Tongue (tissue), 3 donors: ENCODE measurements at places on chromosomes 5 and 9. TPM values are rescaled to one million over a fixed set of nuclear protein-coding genes. Genes with fewer than 3 reads are reported as not detected.
A peak's percentile ranks its signal among the peaks of the same experiment; 100 is the strongest.

DNA sequence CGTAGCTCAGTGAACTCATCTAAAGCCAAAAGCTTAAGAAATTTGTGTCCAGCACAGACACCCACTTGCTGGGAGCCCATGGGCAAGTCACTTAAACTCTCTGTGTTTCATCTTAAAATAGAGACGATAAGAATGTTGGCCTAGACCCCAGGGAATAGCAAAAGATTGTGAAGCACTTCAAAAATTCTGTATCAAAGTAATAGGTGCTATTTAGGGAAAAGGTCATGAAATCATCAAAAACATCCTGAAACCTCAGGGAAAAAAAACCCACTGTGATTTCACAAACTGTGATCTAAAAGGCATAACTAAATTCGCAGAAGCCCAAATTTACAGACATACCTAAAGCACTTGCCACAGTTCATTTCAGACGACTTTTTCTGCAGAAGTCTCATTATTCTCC lies 278.3 kb downstream of the NR2F1-AS1 start:
- no peak for DNase-seq

DNA sequence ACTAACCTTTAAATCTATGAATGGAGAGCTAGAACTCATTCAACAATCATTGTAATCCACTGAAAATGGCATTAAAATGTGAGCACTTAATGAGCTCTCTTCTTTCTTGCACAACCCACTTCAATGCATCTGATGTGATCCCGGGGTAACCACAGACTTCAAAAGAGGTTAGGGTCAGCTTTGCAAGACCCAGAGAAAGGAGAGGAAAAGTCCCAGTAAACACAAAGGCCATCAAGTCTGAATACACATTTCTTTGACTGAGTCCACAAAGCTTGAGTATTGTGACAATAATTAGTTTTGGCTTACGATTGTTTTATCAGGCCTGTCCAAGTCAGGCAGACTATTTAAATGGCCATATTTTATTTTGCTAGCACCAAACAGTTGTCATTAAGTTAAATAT lies 148.8 kb upstream of the ZNF608 start:
- no peak for DNase-seq

DNA sequence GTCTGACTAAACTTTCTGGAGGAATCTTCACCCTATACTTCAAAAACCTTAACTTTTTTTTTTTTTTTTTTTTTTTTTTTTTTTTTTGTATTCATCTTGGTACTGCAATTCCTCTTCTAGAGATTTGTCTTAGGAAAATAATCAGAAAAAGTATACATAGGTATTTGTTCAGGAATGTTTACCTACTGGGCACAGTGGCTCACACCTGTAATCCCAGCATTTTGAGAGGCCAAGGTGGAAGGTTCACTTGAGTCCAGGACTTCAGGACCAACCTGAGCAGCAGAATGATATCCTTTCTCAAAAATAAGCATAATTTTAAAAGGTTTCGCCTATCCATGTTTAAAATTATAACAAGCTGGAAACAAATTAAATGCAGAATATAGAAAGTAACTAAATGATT lies 33.3 kb upstream of the NREP start:
- DNase-seq = no peak

- DNase-seq = no peak
These were observed 4.0 kb downstream of the JADE2 start for GRCh38 chr5:134529460-134529859.

DNA sequence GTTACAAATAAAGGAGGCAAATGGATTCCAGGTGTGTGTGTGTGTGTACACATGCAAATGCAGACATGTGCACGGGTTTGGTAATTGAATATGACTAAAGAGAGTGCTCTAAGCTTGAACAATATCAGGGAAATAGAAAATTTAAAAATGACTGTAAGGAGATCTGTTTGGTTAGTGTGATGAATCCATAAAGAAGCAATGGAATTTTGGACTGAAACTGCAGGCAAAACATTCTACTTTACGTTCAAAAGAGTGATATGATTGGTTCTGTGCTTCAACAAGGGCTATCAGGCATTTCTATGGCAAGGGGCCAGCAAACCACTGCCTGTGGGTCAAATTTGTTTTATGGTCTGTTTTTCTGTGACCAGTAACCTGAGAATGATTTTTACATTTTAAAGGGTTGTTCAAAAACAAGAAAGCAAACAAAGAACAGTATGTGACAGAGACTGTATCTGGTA lies 332.8 kb upstream of the KLF9 start:
- DNase-seq = no peak

GRCh38 chr5:171705830-171706468 lies 79.7 kb upstream of the SMIM23 start:
- DNase-seq = no peak

DNA sequence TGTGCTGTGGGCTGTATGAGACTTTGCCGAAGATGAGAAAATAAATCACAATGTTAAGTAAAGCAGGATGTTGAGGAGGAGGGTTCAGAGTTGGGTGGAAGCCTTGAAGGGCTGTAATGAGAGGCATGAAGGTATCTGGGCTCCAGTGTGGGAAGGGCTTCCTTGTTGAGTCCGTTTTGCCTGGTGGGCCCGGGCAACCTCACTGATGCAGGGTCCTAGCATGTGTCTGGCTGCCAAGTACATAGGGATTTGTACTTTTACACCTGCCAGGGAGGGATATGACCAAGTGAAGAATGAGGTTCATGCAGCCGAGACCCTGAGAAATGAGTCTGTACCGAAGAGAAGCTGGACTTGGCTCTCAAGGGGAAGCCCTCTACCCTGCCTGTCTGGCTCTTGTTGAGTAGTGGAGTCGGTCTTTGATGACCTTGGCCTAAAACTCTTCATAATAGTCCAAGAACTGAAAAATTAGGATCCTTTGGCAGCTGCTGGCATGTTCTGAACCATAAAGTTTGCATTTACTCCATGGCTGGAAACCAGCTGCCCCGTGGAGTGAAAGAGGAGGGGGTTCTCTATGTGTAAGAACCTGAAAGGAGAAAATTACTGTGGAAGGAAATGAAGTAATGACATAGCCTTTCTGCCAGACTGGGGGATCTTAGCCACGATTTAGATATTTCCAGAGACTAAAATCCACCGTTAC lies 59.0 kb upstream of the DPYSL3 start:
- peak; percentile 67 for DNase-seq

DNA sequence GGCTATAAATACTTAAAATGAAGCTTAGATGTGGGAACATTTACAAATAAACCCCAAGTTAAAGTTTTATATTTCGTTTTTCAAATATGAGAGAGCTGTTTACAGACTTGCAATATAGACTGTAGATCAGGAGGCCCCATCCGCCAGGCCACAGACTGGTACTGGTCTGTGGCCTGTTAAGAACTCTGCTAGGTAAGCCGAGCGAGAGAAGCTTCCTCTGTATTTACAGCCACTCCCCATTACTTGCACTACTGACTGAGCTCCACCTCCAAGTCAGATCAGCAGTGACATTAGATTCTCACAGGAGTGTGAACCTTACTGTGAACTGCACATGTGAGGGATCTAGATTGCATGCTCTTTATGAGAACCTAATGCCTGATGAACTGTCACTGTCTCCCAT lies 561.4 kb upstream of the FAM174A start:
- no peak for DNase-seq

DNA sequence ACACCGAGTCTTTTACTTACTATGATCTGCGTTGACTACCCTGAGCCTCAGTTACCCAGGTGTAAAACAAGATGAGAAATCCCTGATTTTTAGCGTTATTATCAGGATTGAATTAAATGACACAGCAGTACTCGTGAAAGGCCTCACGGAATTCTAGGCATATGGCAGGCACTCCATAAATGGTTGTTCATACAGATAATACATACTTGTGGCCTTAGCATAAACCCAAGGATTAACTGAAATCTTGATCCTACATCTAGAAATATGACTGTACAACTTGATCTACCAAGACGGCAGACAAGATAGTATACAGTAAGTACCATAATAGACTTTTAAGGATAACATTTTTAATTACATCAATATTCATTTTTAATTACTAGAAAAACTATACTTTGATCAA lies 409.8 kb downstream of the BNC2 start:
- no peak for DNase-seq

DNA sequence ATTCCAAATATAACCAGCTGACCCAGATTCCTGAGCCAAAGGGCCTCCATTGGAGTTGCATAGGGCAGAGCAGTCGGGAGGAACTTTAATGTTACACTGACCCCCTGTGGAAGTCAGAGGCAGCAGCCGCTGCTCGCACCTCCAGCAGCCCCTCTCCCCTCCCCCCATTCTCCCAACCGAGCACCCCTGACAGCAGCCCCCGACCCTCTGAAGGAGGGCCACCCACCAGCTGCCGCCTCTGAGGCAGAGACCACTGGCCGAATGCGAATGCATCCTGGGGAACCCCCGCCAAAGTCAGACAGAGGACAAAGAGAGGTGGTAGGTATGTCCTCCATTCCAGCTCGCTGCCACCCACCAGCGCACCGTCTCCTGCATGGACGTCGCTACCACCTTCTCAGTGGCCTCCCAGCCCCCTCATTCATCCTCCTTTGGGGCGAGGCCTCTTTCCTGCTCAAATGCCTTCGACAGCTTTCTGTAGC lies 231.0 kb downstream of the CDK5RAP2 start:
- DNase-seq = peak; percentile 65

DNA sequence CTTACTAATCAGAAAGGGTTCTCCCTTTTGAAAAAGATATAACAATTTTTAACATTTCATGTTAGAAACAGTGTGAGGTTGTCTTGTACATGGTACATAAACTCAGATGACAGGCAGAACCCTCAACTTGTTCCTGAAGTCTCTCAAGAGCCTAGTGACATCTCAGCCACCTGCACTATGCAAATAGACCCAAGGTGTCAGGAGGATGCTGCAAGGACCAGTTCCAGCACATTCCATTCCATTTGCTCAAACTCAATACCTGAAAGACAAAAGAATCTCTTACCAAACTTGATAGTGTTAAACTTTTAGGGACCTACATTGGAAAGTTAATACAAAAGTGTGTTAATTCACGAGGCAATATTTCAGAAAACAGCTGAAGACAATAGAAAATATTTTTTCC lies 544.6 kb downstream of the CETN3 start:
- DNase-seq = no peak

GRCh38 chr9:114172981-114173833 lies 17.9 kb downstream of the COL27A1 start:
- peak; percentile 77 for DNase-seq

DNA sequence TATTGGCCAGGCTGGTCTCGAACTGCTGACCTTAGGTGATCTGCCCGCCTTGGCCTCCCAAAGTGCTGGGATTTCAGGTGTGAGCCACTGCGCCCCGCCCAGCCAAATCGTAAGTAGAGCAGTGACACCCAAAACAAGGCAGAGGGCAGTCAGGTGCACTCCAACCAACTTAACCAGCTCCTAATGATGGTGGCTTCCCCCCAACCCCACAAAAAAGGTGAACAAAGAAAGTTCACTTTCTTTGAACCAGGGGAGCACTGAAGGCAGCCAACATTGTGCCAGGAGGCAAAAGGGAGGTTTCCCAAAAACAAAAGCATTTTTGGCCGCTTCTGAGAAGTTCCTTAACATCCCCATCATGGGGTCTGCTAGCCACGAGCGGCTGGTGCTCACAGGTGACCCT lies 9.6 kb downstream of the GMCL2 start:
- no peak for DNase-seq

DNA sequence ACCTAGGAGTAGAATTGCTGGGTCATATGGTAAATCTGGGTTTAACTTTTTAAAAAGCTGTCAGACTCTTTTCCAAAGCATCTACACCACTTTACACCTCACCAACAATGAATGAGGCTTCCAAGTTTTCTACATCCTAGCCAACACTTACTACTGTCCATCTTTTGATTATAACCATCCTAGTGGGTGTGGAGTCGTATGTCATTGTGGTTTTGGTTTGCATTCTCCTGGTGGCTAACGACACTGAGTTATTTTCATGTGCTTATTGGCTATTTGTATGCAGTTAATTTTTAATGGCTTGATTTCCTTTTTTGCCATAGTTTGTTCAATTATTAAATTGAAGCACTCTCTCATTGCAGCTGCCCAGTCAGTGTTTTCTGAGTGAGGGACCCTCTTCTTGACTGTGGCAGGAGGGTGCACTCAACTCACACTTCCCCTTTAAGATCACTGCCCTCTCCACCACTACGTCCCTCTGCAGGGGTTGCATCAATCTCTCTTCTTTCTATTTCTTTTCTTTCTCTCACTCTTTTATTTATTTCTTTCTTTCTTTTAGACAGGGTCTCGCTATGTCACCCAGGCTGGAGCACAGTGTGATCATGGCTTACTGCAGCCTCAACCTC lies 182.3 kb downstream of the C9orf152 start:
- no peak for DNase-seq

DNA sequence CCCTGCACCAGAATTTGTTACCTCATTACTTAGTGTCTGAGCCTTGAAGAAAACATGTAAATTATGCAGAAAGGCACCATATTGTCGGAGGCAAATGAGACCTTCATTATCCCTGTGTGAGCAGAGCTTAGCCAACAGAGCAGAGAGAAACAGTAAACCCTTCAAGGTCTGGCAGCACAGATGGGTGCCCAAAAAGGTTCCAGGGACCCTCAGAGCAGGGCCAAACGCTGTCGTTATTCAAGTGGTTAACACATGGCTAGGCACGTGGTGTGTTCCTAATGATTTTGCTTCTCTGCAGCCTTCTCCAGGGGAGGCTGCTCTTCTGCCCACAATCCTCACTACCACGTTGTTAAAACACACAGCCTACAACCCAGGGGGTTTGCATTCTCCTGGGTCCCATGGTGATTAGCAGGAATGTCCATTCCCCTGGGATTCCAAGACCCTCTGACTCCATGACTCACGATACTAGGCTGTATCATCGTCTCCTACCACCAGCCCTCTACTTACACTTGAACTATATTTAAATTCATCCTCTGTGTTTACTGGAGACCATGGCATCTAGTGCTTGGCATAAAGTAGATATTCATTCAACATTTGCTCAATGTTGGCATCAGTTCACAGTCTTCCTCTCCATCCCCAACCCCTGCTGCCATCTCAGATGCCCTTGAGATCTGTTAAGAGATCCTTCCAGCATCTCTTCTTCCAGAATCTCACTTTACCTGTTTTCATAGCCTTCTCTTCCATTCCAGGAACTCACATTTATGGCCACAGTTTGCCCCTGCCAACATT lies 174.5 kb upstream of the RAD23B start:
- DNase-seq = no peak

DNA sequence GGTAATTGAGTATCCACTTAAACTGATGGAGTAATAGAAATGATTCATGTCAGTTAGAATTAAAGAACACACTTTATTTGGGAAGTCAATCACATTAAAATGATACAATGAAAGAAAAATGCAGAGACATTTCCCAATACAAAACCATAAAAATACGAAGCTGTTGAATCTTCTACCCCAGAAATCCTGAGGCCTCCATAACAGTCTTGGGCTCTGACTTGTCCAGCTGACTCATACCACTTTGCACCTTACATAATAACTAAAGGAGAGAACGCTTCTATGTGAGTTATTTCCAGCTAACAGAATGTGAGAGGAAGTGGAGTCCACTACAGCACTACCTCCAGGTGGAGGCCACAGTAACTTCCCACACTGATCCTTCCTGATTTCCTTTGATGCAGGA lies 305.0 kb downstream of the MRPS30 start:
- no peak for DNase-seq

The SV2C gene
- total RNA-seq = 0.31 TPM

The FOXI1 gene
- not detected for total RNA-seq

The LTC4S gene
- total RNA-seq = not detected

The NOL6 gene
- total RNA-seq = 19.7 TPM

The CNTNAP3 gene
- total RNA-seq = 18.9 TPM

The RELL2 gene
- total RNA-seq = 0.82 TPM

The TMEM203 gene
- 38.3 TPM for total RNA-seq

The HTR4 gene
- not detected for total RNA-seq

The ANXA2R gene
- total RNA-seq = 2.7 TPM

The PCA3 gene
- 0.62 TPM for total RNA-seq
